Left colon (tissue), 2 donors: ENCODE measurements at places on chromosomes 2 and 18. TPM values are rescaled to one million over a fixed set of nuclear protein-coding genes. Genes with fewer than 3 reads are reported as not detected.
A peak's percentile ranks its signal among the peaks of the same experiment; 100 is the strongest.

TMEM163 gene
- not detected for total RNA-seq

RETSAT gene
- 245 TPM for total RNA-seq

SERPINB8 gene
- 37.8 TPM for total RNA-seq

- DNase-seq, result peak; percentile 60
These were observed 24.8 kb downstream of the GALM start for GRCh38 chr2:38690499-38691420.

DNA sequence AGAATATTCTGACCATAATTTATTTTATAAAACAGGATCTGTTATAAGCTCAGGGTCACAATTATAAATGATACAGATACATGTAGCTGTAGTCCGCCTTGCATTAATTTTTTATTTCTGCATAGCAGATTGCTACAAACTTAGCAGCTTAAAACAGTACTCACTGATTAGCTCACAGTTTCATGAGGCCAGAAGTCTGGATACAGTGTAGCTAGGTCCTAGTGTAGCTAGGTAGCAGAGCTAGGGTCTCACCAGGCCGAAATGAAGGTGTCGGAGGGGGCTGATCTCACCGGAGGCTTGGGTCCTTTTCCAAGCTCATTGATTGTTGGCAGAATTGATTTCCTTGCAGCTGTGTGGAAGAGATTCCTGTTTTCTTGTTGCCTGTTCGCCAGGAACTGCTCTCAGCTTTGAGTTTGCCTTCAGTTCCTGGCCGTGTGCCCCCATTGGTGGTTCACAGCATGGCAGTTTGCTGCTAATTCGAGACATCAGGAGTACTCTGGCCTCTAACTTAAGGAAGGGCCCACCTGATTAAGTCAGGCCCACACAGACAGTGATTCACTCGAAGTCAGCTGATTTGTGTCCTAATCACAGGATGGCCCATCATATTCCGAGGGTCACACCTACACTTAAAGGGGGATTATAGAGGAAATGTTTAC is 18.4 kb downstream of the NAPG start:
- no peak for DNase-seq

DNA sequence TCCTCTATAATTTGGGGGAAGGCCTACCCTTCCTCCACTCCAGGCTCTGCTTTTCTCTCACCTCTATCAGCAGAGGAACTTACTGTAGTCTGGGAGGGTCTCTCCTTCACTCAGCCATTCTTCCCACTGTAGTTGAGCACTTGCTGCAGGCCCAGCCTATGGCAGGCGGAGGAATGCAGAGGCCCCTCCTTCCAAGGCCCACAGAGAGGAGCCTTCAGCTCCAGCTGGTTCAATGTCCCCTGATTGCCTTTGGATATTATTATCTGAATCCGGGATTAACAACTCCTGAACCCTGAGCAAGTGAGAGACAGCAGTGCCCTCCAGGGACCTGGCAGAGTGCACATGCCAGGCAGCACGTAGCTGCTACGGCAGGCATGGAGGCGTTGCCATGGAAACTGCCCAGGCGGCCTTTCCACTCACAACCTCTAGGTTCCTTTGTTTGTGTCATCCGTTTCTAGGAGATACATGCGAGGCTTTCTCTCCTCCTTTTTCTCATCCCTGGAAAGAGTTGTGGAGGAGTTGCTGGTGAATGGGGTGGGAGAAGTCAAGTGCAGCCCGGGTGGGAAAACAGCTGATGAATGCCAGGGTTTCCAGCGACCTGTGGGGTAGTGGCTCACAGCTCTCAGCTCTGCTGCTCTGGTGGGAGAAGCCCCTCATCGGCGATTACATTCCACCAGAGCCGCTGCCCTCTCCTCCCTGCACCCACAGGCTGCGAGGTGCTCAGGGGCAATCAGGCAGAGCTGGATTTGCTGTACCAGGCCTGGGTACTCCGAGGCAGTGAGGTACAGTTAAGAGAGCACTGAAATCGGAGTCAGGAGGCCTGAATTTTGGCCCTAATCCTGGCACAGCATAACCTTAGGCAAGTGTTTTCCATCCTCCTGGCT is 55.3 kb upstream of the HK2 start:
- DNase-seq, result no peak

DNA sequence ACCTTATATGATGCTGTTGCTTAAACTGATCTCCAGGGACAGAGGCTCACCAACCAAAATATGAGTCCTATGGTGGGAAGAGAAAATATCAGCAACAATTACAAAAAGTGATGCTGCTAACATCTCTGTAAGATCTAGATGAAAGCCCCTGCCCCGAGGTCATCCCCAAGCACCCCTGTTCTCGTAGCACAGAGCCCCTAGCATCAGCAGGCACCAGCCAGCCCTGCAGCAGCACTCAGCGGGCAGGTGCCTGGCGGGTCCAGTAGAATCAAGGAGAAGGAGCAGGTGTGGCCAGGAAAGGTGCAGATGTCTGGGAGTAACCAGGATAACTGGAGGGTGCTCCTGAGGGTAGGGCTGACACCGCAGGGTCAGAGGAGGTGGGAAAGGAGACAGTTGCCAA is 474.2 kb upstream of the MYT1L start:
- DNase-seq, result no peak

- no peak for DNase-seq
These were observed 14.6 kb upstream of the SEMA4C start for GRCh38 chr2:96884299-96885094.

DNA sequence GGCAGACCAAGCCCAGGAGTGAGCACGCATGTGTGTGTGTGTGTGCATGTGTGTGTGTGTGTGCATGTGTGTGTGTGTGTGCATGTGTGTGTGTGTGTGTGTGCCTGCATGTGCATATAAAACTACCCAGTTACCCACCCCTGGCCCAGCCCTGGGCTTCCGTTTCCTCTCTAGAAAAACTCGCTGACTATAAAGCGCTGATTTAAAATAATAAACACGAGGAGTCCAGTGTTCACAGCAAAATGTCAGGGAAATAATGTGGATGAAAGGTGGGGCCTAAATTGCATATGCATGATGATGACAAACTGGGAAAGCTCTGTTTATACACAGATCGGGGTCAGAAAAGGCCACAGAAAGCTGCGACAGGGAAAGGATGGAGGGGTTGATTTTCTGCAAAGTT is 7.5 kb downstream of the ADCY3 start:
- DNase-seq, result peak; percentile 79

- DNase-seq, result no peak
These were observed 257.6 kb downstream of the GRB14 start for GRCh38 chr2:164363646-164364045.

DNA sequence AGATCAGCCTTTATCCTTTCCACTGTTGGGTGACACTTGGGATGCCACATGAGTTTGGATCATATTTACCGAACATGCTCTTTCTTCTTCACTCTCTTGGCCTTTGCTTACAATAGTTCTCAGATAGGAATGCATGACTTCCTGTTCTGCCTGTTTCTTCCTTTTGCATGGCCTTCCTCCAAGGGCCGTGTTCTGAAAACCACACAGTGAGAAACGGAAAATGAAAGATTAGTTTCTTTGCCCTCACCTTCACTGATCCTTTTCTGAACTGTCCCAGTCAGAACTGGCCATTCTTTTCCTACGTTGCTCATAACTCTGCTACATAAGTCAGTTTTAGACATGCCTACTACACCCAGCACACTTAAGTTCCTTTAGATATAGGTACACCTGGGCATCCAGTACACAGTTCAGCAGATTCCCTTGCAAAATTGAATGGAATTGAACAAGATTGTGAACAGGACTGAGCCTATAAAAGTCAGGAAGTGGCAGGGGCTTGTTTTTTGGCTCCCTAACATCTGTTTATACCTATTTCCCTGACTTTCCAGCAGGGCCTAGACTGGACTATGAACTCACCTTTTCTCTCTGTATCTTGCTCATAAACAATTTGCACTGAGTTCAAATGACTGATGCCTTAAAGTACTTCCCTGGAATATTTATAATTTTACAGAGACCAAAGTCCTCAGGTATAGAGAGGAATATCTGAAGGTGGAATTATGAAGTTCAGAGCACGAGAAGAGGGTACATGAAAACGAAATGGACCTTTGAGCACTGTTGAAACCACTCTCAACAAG is 186.4 kb upstream of the ST6GAL2 start:
- no peak for DNase-seq

DNA sequence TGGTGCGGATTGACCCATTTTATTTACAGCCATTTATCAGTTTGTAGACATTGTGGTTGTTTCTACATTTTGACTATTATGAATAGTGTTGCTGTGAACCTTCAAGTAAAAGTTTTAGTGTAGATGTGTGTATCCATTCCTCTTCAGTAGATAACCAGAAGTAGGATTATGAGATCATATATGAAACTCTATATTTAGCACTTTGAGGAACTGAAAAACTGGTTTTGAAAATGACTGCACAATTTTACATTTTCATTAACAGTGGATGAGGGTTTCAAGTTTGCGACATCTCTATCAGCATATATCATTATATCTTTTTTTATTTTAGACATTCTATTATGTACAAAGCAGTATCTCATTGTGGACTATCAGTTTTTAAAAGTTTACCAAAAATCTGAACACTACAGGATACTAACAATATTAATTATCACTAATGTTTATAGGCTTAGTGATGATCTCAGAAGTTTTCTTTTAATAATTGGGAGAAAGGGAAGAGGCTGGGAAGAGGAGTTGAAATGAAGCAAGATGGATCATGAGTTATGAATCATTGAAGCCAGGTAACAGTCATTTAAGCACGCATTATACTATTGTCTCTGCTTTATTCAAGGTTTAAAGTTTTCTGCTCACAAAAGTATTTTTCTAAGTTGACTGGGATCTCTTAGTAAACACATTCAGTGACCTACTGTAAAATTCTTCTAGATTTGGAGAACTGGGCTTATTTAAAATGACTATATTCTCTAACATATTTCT is 329.0 kb upstream of the LRATD1 start:
- no peak for DNase-seq

- no peak for DNase-seq
These were observed 11.0 kb downstream of the MAP3K20 start for GRCh38 chr2:173086518-173087213.

DNA sequence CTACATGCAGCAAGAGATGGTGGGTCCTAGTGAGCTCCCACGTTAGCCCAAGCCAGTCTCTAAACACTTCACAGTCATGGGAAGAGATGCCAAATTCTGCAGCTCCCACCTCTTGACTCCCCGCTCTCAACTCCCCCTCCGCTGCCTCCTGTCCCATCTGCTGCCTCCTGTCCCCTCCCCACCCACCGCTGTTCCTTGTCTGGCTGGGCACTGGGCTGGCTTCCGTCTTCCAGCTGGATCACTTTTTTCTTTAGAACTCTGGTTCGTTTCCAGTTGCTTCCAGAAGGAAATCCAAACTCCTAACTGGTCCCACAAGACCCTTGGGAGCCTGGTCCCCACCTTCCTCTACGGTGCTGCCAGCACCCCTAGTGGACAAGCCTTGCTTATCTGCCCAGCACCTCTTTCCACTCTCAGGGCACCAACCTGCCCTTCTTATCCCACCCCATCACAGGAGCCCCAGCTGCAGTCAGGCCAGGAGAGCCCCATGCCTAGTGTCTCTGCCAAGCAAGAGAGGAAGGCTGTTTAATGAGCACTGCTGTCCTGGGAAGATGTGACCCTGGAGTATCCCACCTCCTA is 12.1 kb upstream of the TWIST2 start:
- DNase-seq, result no peak

DNA sequence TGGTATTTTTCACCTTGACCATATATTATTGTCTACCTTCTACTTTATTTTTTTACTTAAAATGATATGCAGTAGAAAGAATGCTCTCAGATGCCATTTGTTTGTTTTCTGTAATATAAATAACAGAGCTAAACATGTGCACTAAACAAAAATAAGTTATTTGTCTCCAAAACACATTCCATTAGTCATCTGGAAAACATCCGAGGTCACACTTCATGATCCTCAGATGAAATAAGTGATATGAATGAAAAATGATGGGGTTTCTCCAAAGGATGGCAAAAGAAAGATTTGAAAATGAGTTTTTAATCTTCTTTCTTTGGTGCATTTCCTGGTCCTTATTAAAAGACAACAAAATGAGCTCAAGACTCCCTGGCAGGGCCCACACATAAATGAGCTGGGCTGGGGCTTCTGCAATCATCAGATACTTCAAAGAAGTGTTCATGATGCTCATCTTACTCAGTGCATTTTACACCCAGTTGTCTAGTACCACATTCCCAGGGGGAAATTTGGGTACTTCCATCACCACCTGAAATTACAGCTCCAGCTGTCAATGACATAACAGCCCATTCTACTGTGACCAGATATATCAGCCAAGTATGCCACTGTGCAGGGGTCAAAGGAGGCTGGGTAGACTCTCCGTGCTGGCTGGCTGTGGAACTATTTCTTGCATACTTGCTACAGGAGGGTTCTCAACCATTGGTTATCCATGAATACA is 283.5 kb downstream of the PID1 start:
- DNase-seq, result no peak
